Activated CD4-positive, alpha-beta T cell treated with anti-CD3 and anti-CD28 coated beads for 36 hours (primary cell): ENCODE measurements at places on chromosomes 3 and 15.

GRCh38 chr3:128174675-128175590 lies 21.7 kb downstream of the EEFSEC start:
- no peak for DNase-seq

DNA sequence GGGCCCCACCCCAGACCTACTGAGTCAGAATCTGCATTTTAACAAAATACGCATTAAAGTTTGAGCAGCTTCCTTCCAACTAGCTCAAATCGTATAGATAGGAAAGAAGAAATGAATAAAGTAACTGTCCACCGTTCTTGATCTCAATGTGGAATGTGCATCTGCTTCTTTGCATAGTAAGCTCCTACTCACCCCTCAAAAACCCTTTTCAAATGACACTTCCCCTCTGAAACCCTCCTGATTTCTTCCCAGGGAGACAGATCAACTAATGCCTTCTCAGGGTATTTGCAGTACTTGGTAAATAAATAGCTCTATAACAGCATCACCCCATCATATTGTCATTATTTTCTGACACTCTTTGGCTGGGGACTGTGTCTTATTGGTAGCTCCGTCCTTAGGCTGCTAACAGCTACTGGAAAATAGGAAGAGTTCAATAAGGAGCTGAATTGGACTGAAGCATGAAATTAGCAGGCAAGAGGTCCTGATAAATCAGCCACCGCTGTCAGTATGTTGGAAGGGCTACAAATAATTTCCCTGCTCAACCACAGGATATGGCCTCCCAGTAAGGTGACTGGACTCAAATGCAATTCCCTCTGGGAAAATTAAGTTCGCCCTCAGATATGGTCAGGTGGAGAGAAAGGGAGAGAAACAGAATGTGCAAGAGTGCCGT lies 10.2 kb downstream of the OXTR start:
- DNase-seq, result no peak

DNA sequence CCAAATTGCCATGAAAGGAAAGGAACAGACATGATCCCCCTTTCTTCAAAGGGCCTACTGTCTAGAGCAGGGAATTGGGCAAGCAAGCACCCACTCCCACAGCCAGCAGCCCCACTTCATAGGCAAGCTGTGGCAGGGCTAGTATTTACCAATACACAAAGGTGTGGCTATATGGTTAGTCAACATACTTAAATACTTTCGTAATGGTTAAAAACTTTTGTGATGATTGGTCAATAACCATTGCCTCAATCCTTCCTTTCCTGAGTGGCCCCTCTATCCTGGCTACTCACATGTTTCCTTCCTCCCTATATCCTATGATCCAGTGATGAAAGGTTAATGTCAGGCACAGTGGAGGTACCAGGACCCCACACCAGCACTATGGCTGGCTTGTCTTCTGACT lies 30.1 kb upstream of the ARL8B start:
- no peak for DNase-seq

DNA sequence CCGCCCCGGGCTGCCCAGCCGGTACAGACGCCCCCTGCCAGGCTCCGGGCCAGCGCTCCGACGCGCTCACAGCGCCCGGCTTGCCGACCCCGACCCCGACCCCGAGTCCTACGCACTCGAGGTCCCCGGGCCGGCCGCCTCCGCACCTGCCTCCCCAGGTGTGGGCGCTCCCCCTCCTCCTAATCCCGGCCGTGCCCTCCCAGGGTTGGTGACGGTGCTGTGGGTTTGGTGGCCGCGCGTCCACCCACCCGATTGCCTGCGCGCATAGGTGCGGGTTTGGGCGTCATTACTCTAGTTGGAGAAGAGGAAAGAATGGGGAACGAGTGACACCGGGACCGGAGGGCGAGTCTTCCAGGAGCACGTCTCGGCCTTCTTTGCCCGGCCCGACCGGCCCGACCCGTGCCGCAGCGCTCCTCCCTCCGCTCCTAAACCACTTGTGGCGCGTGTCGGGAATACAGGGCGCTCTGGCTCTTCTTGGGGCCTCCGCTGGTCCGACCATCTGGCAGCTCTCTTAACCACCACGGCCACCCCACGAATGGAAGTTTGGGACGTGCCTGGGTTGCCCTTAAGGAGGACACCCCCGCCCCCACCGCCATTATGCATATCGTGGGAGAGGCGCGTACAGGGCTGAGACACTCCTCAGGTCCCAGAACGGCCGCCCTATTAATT lies 810 bp upstream of the THRB start:
- no peak for DNase-seq

- no peak for DNase-seq
Observed at GRCh38 chr3:156187146-156187769, 66.9 kb downstream of the KCNAB1 start.

DNA sequence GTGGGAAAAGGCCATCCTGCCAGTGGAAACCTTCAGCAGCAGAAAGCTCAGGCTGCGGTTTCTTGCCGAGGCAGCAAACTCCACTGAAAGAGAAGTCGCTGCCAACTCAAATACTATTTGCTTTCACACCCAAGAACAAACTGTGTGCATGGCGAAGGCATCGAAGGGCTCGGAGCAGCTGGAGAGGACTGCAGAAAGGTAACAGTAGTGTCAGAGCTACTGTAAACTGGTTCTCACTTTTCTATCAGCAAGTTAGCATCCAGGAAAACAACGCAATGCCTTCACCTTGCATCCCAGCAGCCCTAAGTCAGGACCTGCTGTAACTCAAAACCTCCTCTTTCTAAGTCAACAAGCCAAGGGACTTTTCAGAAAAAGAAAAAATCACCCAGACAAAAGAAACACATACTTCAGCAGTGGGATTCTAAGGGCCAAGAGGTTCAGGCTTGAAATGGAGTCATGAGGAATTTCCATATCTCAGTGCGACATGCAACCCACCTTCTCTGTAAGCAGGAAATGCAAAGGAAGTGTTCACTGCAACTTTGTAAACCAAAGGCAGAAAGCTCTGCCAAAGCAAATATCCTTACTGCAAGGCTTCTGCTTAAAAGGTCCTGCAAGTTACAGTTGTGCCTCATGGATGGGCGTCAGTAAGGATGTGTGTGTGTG lies 193.5 kb downstream of the FOXP1 start:
- peak; percentile 52 for DNase-seq

DNA sequence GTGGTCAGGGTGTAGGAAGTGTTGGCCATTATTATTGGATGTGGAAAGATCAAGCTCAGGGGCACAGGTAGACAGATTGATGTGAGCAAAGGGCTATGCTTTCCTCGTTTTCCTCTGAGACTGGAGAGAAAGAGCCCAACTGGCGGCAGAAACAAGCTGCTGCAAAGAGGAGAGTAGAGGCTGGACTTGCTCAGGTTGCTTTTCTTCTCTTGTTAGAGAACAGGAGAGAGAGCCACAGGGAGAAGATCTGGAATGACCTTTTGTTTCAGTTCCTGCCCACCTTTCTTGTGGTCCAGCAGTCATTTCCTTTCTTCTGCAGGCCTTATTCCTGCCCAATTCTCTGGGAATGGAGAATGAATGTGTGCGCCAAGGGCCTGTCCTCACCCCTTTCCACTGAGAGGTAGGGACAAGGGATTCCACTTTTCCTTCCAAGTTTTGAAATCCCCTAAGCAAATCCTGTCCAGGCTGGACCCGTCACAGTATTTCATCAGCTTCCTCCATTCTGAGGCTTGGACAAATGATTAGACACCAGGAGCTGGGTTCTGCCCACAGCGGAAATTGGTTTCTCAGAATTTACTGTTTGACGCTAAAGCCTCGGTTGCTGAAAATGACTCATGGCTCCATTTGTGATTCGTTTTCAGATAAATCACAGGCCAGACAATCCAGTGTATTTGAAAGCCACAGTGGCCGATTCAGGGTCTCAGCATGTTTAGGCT lies 16.1 kb downstream of the ZNF80 start:
- peak; percentile 64 for DNase-seq

- DNase-seq, result no peak
Observed at GRCh38 chr15:78761020-78761419, 50.2 kb downstream of the ADAMTS7 start.
